ENCODE measurements at places on chromosomes 3 and 15.

GRCh38 chr3:71582612-71583565 lies 639 bp downstream of the FOXP1 start:
- peak; percentile 46 for DNase-seq

DNA sequence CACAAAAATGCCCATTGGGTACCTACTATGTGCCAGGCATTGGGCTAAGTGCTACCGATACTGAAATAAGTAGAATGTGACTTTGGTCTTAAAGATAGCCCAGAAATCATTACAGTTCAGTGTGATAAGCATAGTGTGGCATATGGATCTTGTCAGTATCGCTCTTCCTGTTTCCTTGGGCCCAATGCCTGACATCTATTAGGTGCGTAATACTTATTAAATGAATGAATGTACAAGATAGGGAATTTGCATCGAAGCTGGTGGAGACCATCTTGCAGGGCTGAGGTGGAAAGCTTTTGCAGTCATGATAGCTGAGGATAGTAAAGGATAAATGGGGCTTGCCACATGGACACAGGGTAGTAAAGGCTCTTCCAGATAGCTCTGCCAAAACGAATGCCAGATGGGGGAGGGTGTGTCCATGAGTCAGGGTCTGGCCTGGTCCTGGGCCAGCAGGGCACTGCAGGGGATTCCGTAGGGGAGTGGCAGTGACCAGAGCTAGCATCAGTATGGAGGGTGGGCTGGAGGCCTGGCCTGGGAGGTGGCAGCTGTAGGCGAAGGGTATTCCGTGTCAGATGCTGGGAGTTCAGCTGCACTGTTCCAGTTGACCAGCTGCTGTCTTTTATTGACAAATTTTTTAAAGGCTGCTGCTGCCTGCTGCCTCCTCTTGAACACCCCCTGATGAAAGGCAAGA lies 23.5 kb downstream of the TSEN2 start:
- DNase-seq: no peak

DNA sequence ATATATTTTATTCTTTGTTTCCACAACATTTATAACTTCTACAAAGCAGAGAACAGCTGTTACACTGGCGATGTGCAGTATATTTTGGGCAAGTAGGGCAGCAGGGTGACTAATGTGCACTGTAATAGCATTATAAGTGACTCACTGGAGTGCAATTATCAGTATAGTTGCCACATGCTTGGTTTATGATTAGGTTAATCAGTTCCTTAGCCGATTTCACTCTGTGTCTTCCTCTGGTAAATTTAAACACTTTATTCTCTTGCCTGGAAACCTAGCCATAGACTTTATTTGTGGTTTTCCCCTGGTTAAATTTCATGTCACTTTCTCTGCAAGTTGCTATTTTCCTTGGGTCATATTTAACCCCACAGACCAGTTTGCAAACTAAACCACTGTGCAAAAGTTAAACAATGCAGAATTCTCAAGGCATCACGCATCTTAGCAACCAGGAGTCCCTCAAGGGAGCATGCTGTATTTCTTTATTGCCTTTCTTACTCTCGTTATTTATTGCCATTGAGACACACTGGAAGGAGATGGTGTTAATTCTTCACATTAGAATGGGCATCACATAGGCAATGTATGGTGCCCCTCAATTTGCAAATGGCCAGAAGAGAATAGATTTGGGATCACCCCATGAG lies 690.2 kb upstream of the DPPA4 start:
- no peak for DNase-seq

- no peak for DNase-seq
Measured at GRCh38 chr3:194329583-194329965, 21.6 kb downstream of the CPN2 start.

DNA sequence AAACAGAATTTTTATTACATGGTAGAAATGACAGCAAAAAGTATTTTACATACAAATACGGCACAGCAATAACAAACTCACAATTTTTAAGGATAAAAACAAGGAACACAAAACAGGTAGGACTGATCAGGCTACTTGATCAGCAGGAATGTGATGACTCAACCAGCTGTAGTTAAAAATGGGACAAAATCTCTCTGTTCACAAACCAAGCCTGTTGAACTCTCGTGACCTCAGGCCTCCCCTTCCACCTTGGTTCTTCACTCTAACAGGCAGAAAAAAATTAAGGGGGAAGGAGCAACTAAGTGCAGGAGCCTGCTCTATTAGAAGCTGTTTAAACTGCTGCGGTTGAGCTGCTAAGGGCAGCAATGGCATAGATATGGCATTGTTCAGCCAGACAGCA lies 18.7 kb downstream of the FBXL22 start:
- no peak for DNase-seq

- DNase-seq: no peak
Measured at GRCh38 chr3:131883086-131883485, 151.7 kb downstream of the CPNE4 start.

DNA sequence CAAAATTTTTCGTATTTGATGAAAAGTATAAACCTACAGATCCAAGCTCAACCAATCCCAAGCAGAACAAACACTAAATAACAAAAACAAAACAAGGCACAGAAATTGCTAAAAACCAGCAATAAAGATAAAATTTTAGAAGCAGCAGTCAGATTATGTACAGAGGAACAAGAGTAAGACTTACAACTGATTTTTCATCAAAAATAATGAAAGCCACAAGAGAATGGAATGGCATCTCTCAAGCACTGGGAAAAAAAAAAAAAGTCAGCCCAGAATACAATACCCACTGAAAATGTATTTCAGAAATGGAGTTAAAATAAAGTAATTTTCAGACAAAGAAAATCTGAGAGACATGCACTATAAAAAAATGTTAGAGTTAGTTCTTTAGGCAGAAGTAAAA lies 27.0 kb downstream of the GPR156 start:
- DNase-seq: no peak
